ENCODE measurements at places on chromosomes 4 and X.

DNA sequence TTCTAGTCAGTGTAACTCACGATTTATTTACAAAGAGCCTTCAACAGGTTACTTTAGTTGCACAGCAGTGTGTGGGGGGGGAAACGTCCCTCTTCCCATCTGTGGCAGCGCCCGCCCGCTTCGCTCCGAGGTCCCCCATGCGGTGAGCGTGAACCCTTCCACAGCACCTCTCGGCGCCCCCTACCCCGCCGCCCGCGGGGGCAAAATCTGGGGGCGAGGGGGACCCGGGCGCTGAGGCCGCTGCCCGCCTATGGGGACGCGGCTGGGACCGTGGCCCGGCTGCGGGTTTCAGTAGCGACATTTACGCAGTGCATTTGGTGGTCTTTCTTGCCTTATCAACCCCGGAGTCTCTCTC lies 6.4 kb downstream of the NKX6-1 start:
- DNase-seq: no peak

- no peak for DNase-seq
Observed at GRCh38 chrX:18973527-18974192, 10.3 kb downstream of the PHKA2 start.

DNA sequence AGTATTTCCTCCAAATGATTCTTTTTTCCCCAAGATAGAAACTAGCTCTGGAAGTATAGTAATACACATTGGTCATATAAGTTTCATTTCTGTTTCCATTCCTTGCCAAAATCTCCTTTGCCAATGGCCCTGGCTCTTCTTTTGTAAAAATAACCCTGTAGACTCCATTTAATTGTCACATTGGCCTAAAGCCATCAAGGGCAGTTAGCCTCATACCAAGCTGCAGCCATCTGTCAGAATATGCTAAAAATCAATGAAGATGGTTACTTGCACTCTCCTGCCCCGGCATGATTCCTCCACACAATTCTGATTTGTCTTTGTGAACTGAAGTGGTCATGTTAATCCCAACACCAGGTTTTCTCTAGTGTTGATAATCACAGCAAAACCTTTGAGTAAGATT lies 380.5 kb downstream of the SH2D1A start:
- no peak for DNase-seq

DNA sequence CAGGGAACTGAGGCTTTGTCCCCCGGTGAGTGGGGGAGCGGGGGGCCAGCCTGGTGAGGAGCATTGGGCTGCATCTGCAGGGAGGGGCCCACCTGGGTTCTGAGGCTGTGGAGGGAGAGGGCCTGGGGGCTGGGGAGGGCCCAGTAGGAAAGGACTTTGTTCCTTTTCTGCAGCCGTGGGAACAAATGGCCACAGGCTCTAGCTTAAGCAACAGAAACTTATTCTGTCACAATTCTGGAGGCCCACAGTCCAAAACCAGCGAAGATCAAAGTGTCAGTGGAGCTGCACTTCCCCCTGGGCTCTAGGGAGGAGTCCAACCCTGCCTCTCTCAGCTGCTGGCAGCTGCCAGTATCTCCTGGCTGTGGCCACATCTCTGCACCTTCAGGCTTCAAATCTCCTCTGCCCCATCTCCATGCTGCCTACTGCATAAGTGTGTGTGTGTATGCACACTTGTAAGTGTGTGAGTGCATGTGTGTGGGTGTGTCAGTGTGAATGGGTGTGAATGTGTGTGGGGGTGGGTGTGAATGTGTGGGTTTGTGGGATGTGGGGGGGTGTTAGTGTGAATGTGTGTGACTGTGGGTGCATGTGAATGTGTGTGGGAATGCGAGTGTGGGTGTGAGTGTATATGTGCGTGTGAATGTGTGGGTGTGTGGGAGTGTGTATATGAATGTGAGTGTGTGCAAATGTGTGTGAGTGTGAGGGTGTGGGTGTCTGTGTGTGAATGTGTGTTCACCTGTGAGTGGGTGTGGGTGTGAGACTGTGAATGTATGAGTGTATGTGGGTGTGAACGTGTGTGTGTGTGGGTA lies 204.5 kb upstream of the PSAPL1 start:
- DNase-seq: no peak

GRCh38 chrX:34881671-34882070 lies 60.9 kb upstream of the FAM47B start:
- no peak for DNase-seq

DNA sequence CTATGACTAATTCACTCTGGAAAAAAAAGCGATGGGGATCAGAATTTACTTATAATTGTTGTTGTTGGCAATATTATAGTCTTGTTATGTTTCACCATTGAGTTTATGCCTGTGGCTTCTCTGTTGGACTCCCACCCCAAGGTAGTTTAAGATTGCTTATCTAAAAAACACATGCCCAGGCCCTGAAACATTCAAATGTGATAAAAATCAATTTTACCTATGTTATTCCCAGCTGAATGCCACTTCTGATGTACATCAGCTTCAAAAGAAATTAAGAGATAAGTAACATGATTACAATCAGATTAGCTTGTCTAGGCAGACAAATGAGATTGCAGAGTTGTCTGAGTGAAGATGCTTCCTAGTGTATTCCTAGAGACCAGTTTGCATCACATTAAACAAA lies 484.7 kb downstream of the PCDH7 start:
- no peak for DNase-seq

GRCh38 chr4:76850010-76850441 lies 47.9 kb downstream of the SOWAHB start:
- DNase-seq: no peak
